Hippocampal formation (tissue), 2 donors: ENCODE measurements at places on chromosomes 6 and 20.

DNA sequence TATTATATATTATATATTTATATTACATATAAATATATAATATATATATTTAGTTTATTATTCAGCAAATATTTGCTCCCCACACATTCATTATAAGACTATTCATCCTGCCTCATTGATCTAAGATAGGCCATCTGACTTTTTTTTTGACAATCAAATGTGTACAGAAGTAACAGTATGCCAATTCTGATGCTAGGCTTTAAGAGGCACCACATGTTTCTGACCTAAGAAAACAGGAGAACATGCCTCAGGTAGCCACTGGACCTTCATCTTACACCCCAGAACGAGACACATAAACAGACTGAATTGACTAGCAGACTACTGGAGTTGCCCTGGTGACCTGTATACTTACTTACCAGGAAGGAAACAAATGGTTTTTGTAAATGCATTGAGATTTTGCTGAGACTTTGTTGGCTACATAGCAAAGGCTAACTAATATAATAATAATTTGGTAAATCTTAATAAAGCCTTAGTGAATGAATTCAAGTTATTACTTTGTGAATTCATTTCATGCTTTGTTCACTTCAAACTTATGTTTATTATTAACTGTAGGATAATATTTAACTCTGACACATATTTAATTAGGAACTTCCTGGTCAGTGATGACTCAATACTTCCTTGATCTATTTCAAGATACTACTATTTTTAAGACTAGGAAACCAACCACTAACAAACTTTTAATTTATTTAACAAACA lies 13.4 kb upstream of the MYO6 start:
- no peak for DNase-seq

DNA sequence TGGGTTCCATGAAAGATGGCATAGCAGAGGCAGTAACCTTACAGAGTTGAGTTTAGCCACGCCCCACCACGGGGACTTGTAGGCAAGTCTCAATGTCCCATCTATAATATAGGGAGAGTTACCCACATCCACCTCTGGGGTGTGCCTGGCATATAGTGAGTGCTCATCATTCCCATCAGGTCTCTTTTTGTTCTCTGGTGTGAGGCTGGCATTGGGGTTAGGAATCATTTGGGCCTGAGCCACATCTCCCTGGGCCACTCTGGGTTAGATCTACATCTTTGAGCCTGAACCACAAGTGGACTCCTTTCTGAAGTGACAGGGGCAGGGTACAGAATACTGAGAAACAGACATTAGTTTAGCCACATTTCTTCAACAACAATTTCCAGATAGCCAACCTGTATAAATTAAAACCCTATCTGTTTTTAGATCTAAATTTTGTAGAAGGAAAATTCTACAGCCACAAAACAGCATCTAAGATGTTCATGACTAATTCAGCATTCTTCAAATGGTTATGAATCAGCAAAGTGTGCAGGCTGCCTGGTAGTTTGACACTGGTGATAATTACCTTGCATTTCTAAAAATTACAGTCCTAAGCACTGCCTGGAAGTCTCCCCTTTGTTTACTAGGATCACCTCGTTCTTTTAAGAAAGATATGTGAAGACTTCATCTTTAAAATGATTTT lies 20.1 kb downstream of the RNF24 start:
- DNase-seq = no peak

DNA sequence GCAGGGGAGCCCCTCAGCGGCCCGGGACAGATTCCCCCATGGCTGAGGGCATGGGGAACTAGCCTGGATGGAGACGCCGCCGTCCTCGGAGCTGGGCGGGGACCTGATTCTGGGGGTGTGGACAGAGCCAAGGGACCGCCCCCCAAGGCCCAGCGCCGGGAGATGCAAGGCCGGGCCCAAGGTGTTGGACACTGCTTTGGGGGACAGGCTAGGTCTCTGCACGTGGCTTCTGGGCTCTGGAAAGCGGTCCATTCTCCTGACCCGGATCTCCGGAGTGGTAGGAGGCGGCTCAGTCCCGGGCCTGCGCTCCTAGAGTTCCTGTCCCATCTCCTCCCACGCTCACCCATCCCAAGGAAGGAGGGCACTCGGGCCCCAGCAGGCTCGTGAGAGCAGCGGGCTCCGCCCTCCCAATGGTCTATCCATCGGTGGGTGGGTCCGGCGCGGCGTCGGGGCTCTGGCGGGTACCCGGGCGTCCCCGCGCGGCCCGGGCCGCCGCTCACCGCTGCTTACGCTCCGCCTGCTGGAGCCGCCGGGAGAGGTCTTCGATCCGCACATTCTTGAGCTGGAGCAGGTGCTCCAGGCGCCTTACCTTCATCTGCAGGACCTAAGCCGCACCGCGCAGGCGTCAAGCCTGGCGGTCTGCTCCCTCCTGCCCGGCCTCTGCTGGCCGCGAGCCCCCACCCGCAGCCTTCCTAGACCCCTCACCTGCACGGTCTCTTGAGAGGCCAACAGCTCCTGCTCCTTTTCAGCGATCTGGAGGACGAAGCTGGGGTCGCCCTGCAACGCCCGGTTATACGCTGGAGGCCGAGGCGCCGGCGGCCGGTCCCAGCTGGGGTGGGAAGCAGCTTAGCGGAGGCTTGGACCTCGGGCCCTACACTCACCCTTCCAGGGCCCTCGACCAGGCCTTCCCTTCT lies 3.3 kb downstream of the SPEF1 start:
- no peak for DNase-seq

DNA sequence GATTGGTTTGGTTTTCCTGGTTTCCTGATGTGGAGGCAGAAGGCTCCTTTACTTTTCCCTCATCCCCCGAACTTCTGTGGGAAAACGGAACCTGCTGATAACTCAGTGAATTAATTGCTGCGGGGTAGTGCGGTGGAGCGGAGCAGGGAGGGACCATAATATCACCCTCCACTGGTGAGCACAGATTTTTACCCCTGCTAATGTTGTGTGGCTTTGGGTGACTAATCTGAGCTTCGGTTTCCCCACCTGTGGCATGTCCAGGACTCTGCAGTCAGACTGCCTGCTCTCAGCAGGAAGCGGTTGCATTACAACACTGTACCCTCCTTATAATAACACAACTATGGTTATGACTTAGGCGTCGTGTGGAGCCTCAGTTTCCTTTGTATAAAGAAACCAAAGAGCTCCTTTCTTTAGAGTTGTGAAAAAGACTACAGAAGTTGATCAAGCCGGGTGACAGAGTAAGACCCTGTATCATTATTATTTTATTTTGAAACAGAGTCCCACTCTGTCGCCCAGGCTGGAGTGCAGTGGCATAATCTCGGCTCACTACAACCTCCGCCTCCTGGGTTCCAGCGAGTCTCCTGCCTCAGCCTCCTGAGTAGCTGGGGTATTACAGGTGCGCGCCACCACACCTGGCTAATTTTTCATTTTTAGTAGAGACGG lies 2.2 kb upstream of the ID1 start:
- no peak for DNase-seq

- DNase-seq = no peak
Measured at GRCh38 chr20:63138855-63139341, 77.0 kb downstream of the YTHDF1 start.

DNA sequence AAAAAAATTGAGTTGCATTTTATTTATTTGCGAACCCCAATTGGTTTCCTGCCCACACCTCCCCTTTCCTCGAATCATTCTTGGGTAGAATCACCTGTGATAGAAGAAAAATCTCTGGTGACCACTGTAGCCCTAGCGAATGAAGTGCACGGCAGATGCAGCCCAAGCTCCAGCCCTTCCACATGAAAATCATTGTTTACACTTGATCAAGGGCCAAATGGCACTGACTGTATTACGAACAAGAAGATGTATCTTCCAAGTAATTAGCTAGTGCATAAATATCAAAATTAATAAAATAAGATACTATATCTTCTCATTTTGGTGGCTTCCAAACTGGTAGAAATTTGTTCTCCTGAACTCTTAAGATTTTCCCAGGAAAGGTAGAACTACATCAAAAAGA lies 93.4 kb upstream of the ARID1B start:
- no peak for DNase-seq

GRCh38 chr6:155483858-155484257 lies 28.2 kb upstream of the NOX3 start:
- DNase-seq = no peak

GRCh38 chr6:70956191-70956450 lies 739 bp downstream of the B3GAT2 start:
- no peak for DNase-seq

DNA sequence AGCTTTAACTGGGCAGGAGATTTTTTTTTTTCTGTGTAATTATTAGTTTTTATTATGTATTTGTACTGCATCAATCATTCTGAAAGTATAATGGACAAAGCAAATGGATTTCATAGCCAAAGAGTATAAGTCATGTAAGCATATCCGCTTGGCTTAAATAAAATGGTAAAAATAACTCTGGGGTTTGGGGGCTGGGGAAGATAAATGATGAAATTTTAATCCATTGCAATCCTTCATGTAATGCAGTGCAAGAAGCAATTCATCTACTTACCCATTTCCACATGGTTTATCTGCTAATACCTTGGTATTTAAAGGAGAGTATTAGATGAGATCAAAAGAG lies 781.4 kb downstream of the QKI start:
- no peak for DNase-seq

DNA sequence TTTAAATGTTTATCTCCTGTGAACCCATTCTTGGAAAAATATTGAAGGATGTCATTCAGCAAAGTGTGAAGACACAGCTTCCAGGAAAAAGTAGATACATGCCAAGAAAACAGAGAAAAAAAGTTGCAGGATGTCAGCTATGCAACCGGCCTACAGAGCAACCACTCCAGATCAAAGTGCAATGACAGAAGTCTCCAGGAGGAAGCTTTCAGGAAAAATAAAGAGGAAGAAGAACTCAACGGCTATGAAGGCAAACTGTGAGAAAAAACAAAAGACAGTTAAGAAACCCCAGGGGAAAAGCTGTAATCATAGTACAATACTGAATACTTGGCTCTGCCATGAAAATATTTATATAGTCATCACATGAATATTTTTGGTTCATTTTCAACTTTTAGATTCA lies 30.6 kb downstream of the REPS1 start:
- DNase-seq = no peak

DNA sequence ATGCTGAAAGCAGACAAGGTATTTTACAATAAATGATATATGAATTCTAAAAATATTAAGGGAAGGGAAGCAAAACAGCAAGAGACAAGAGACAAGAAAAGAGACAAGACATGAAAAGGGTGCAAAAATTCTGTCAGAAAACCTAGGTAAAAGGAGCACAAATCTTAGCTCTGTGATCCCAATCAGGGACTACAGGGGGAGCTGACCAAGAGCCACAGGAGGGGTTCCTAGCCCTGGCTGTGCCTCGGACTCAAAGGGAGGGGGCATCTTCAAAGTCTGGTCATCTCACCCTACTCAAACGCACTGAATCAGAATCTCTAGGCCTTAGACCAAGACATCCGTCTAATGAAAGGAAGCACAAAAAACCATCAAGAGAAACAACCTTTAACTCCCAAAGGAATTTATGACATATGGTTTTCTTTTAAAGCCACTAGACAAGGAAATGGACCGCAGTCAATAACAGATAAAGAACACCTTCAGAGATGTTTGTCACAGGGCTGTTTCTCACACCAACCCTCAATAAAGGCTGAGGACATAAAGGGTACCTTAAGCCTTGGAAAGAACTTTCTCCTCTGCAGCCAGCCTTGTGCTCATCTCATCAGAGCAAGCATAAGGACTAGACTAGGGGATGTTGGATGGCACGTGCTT lies 130.4 kb upstream of the CDYL start:
- DNase-seq = no peak

DNA sequence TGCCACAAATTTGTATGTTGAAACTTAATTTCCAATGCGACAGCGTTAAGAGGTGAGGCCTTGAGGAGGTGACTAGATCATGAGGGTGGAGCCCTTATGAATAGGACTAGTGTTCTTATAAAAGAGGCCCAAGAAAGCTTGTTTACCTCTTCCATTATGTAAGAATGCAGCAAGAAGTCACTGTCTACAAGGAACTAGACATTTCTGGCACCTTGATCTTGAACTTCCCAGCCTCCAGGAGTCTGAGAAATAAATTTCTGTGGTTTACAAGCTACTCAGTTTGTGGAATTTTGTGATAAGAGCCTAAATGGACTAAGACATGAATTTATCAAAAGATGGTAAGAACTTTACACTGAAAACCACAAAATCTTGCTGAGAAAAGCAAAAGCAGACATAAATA lies 173.6 kb upstream of the SGK1 start:
- no peak for DNase-seq

- no peak for DNase-seq
Measured at GRCh38 chr20:58717278-58718091, 24.9 kb downstream of the NPEPL1 start.

DNA sequence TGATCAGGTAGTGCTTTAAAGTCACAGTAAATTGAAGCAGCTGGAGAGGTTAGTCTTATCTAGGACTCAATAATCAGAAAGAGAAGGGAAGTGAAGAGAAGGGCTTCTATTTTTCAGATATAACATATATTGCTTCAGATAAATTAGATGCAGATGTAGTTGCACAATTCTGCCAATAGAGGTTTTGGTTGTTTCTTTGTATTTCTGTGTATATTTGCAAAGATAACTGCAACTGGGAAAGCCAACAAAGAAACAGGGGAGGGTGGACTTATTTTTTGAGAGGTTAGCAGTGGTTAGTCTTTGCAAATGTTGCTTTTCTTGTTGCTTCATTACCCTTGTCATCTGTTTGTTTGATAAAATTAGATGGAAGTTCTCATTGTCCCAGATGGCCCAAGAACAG lies 106.6 kb downstream of the ADGRG6 start:
- DNase-seq = no peak

DNA sequence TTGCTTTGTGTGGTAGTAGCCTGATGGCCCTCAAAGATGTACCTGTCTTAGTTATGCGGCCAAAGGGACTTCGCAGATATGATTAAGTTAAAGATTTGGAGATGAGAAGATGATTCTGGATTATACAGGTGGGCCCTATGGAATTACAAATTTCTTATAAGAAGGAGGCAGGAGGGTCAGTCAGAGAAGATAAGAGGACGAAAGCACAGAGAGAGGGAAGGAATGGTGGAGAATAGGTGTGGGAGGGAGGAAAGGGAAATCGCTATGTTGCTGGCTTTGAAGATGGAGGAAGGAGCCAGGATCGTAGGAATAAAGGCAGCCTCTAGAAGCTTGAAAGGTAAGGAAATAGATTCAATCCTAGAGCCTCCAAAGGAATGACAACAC lies 1.2 kb upstream of the TSPYL1 start:
- no peak for DNase-seq

DNA sequence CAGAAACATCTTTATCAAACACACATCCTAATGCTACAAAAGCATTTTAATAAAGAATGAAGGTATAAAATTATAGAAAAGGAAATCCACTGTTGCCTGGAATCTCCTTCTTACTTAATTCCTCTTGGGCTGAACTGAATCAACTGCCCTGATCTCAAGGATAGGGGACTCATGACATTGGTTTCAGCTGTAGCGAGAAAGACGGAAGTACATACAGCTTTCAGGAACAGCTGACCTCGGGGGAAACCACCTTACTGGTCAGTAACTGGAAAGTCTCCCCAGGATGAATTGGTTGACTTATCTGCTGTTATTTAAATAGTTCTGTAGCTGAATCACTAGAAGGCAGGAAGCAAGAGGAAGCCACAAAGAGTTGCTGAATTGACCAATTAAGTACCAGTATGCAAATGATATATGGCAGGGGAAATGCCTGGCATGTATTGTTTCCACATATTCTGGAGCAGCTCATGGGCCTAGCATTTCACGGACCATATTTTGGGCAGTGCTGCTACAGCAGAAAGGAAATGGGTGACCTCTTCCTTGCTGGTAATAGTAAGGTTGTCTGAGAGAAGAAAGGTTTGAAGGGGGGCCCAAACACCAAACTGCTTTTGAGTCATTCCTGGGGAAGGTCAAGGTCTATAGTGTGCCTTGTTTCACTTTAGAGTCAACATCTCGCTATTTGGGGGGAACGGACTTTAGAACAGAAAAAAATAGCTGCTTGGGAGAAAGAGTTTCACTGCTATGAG lies 43.7 kb upstream of the MAP7 start:
- no peak for DNase-seq

GRCh38 chr6:170293341-170294231 lies 2.7 kb upstream of the DLL1 start:
- DNase-seq = no peak
